ENCODE measurements at places on chromosomes 12 and 14. TPM values are rescaled to one million over a fixed set of nuclear protein-coding genes. Genes with fewer than 3 reads are reported as not detected.

Gene APOF
- not detected for total RNA-seq

Gene SMCO2
- not detected for total RNA-seq

Gene PLEKHG3
- total RNA-seq = 0.27 TPM

Gene KRT3
- total RNA-seq = not detected

Gene CIROP
- not detected for total RNA-seq

DNA sequence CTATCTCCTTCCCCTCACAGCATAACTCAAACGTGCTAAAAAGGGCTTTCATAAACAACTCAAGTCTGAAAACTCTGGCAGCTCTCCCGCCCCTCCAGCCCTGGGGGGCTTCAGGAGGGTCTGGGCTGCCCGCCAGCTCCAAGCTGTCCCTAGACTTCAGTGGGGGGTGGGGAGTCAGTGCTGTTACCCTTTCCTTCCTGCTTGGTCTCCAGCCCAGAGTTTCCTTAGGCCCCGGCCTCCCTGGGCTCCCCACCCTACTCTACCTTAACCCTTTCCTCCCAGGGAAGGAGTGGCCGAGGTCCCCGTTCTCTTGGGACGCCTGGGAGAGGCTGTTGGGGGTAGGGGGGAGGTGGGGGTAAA, 530 bp upstream of the NYNRIN start:
- DNase-seq = no peak

GRCh38 chr14:74843653-74844052, 32.3 kb downstream of the PROX2 start:
- DNase-seq = no peak

DNA sequence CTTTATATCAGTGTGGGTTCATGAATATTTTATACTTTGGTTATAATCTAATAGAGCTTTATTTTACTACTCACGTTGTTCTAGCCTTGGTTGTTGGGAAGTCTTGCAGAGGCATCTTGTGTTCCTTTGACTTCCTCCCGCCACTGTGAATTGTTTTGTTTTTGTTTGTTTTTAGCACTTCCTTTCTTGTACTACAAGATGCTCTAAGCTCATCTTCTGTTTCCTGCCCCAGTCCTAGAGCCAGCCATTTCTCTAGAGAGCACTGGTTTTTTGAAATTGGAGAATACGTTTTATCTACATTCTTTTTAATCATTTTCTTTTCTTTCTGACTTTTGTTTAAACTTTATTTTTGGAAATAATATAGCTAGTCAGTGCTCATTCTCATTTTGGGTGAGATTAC, 15.9 kb upstream of the NUBPL start:
- no peak for DNase-seq

DNA sequence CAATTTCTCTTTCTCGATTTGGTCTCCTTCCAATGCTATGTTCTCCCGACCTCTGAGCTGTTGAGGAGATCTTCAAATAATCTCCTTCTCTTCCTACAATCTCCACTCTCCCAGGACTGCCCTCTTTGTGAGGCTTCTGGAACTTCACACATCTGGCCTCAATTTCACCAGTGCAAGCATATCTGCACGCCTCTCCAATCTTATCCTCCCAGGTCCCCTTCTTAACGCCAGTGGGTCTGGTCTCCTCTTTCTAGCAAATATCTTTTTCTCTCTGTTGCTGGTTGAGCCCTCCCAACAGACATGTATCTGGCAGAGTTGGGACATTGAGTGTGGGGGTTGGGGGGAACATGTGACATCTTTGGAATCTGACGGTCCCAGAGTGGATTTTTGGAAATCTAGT, 17.9 kb downstream of the RTL1 start:
- no peak for DNase-seq

- no peak for DNase-seq
These were observed 4.6 kb upstream of the CEP128 start for GRCh38 chr14:80946187-80946586.

GRCh38 chr14:54085841-54086240, 129.2 kb upstream of the BMP4 start:
- DNase-seq = no peak
